ENCODE measurements at places on chromosomes 13 and 19.

DNA sequence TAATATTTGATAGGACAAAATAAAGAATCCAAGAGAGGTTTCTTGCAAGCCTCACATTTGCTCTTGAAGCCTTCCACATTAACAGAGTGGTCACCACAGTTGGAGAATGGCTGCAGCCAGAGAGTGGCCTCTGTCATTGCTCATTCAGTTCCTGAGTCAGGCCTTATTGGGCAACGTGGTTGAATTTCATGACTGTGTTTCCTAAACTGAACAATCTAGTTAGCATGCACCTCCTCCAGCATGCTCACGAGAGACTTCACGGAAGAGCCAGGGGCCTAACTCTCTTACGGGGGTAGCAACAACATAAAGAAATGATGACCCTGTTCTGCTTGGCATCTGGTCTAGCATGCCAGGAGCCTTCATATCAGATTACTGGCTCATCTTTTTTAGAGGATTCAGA lies 9.6 kb upstream of the UBL3 start:
- no peak for DNase-seq

- no peak for DNase-seq
These were observed 102.3 kb downstream of the STOML3 start for GRCh38 chr13:38888309-38888708.

- DNase-seq = no peak
These were observed 577.2 kb downstream of the SLITRK5 start for GRCh38 chr13:88248393-88248792.

DNA sequence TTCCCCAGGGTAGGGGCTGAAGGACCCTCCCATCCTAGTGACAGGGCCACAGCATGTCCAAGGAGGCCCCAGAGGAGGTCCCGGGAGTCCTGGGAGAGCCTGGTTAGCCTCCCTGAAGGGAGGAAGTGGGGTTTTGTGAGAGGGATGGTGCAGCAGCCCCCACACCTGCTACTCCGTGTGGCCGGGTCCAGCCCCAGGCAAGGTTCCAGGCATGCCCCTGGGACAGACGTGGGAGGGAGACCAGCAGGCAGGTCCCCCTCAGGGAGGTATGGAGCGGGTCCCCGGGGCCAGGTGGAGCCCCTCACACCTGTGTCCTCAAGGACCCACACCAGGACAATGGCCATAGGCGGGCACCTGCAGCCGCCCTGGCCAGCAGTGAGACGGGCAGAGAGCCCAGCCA lies 1.9 kb upstream of the F7 start:
- no peak for DNase-seq
